Stimulated activated CD8-positive, alpha-beta memory T cell treated with anti-CD3 and anti-CD28 coated beads, Interleukin-4, amount 100 ng/mL, for 48 hours (primary cell): ENCODE measurements at places on chromosomes 1 and 21.

GRCh38 chr1:200917291-200917817 lies 22.7 kb downstream of the INAVA start:
- no peak for DNase-seq

DNA sequence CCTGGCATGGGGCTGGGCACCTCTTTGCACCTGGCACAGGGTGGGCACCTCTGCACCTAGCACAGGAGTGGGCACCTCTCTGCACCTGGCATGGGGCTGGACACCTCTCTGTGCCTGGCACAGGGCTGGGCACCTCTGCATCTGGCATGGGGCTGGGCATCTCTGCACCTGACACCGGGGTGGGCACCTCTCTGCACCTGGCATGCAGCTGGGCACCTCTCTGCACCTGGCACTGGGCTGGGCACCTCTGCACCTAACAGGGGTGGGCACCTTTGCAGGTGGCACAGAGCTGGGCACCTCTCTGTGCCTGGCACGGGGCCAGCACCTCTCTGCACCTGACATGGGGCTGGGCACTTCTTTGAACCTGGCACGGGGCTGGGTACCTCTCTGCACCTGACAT lies 29.4 kb upstream of the CCDC27 start:
- DNase-seq: no peak

- no peak for DNase-seq
These were observed 387.2 kb downstream of the NCAM2 start for GRCh38 chr21:21385404-21385803.

DNA sequence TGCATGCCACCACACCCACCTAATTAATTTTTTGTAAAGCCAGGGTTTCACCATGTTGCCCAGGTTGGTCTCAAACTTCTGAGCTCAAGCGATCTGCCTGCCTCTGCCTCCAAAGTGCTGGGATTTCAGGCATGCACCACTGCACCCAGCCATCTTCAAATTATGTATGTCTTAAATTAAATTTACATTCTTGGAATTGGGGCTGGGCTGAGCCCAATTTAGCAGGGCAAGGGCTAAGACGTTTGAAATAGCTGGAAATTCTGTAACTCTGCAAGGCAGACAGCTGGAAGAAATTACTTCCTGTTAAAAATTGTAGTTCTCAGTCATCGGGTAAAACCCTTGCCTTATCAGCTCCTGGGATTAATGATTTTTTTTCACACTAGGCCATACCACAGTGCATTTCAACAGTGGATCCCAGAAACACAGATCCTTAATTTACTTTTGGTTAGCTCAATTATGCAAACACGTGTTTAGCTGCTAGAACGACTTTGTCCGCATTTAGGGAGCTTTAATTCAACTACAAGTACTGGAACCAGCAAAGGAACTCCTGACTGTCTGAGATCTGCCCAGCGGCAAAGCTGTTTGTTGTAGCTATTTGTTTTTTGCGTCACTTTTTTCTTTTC lies 83.3 kb downstream of the OLFML3 start:
- DNase-seq: no peak
